BJ (cell line): ENCODE measurements at places on chromosomes 11 and 22.
A peak's percentile ranks its signal among the peaks of the same experiment; 100 is the strongest.

- DNase-seq: no peak
These were observed 27.2 kb downstream of the CNTF start for GRCh38 chr11:58649623-58650022.

DNA sequence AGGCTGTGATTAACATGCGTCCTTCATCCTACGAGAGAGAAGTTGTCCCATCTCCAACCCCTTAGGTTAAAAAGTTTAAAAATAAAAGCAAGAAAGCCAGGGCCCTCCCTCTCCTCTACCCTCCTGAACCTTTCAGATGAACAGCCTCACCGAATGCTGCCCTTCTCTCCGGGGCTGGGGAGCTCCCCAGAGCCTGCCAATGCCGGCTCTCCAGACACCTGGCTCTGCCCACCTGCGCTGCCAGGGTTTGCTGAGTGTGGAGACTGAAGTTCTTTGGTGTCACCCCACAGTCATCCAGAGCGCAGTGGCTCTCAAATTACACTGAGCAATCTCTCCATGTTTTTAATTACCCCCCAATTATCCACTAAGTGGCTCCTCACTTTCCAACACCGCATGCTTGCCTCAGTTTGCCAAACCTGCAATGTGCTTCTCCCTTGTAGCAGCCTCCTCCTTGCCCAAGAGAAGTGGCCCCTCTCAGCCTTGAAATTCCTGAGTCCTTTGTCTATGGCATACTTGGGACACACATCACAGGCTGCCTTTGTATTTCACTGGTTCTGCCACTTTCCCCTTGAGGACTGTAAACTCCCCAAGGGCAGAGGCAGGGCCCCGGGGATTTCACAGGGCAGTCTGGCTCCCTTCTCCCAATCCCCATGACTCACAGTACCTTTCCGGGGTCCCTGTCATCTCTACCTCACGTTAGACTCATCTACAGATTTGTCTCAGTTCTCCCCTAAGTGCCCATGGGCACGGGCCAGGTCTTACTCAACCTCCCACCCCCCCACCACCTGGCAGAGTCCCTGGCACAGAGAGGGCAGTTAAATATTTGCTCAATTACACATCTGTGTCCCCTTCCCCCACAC lies 2.0 kb downstream of the MYH9 start:
- no peak for DNase-seq

GRCh38 chr11:61626580-61627380 lies 45.9 kb upstream of the SYT7 start:
- DNase-seq: no peak

DNA sequence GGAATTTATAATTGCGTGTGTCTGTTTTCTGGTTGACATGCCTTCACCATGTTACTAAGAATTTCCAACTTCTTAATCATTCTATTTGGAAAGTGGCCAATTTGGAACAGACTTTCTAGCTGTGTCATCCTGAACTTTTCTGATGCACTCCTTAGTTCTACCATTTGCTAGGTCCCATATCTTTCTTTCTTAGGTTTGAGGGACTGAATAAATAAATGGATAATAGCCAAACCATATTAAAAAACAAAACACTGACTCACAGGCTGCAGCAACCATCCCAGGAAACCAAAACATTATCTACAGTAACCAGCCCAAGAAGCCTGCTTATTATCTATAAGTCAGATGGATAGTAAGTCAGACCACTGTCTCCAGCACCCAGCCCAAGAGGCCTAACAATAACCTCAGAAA lies 57.5 kb upstream of the PLET1 start:
- DNase-seq: peak; percentile 85

GRCh38 chr11:9726321-9727022 lies 62.6 kb downstream of the SWAP70 start:
- no peak for DNase-seq

DNA sequence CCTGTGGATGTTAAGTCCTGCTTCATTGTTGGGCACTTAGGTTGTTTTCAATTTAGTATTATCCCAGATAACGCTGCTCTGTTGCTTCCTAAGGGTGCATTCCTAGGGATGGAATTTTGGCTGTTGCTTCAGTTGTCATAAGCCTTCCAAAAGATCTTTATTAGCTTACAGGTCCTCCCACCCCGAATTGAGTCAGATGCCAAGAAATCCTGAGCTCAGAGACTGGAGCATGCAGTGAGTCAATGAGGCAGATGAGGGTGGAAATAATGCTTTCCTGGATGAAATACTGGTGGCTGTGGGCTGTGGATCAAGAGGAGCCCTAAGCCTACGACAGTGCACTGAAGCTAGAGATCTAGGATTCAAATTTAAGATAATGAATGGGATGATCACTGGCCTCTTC lies 10.7 kb upstream of the IL18BP start:
- DNase-seq: peak; percentile 81

DNA sequence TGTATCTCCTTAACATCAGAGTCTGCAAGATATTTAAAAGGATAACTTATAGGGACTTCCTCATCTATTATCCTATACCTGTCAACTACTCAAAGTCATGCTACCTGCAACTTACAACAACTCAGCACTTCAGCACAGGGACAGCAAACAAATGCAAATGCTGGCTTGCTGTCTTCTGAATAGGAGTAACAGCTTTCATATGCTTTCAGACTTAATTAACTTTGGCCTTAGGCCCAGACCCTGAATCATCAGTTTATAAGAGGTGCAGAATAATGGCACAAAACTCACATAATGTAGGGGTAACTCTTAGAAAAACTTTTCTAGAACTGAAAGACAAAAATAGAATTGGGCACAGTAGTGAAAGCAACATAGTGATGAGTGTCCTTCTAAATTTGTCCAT lies 953.4 kb downstream of the DLG2 start:
- no peak for DNase-seq

GRCh38 chr22:37320726-37321677 lies 38.7 kb downstream of the CYTH4 start:
- DNase-seq: no peak

DNA sequence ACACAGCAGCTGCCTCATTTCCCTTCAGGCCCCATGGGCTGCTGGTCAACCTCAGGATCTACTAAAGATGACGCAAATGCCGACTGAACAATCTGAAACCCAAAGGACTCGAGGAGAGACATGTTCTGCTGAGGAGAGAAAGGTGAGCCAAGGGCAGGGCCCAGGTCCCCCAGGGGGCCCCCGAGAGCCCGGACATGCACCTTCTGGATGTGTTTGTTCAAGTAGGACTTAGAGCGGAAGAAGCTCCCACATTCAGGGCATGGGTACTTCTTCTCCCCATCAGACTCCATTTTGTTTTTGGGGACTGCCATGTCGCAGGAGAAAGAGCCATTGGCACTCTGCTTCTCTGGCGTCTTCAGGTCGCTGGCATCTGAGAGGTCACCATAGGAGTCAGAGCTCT lies 19.3 kb downstream of the PATZ1 start:
- no peak for DNase-seq

DNA sequence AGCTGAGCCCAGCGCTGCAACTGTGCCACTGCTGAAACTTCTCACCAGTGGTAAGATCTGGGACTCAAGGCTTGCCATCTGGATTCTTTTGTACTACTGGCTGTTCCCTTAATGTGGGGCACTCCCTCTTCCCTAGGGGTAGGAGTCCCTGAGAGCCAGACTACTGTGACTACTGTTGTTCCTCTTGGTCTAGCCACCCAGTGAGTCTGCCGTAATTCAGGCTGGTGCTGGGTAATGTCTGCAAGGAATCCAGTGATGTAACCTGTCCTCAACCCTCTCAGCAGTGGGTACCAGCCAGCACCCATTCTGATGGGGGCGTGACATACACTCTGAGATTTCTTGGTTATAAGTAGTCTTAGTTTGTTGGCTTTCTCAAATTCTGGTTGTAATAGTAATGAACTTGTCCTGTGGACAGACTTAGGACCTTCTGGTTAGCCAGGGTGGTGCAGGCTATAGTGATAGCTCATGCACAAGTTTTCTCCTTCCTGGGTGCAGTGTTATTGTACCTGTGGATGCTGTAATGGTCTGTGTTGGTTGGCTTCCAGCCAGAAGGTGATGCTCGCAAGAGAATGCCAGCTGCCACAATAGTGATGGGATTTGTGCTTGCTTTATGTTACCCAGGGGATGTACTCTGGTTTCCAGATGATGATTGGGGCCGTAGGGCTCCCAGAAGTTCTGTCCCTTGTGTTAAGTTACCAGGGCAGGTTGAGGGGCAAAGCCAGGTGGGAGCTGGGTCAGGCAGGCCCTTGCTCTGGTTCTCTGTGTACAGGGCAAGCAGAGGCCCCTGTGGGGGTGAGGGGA lies 65.5 kb downstream of the ARHGAP42 start:
- DNase-seq: no peak

DNA sequence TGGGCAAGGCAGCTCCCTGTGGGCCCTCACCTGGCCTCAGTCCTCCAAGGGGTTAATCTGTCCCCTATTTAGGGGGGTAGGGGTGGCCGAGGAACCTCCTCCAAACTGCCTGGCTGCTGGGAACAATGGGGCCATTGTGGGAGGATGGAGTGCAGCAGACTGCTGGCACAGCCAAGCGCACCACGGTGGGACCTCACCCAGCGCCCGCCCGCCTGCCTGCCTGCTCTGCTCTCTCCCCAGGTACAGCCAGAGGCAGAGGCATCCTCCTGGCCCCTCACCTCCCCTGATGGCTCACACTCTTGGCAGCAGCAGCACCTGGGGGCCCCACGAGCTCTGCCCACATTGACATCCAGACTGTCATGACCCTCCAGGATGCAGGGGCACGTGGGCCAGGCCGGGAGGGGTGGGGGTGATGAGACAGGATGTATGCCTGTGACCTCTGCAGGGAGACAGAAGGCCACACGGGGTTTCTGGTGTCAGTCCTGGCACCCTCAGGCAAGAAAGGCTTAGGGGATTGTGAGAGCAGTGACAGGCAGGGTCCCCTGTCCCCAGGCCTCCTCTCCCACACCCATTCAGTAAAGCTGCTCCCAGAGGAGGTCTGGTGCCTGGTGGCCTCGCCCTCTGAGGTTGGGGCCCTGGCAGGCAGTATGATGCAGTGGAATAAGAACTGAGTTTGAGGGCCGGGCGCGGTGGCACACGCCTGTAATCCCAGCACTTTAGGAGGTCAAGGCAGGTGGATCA lies 11.4 kb downstream of the BCL9L start:
- no peak for DNase-seq

DNA sequence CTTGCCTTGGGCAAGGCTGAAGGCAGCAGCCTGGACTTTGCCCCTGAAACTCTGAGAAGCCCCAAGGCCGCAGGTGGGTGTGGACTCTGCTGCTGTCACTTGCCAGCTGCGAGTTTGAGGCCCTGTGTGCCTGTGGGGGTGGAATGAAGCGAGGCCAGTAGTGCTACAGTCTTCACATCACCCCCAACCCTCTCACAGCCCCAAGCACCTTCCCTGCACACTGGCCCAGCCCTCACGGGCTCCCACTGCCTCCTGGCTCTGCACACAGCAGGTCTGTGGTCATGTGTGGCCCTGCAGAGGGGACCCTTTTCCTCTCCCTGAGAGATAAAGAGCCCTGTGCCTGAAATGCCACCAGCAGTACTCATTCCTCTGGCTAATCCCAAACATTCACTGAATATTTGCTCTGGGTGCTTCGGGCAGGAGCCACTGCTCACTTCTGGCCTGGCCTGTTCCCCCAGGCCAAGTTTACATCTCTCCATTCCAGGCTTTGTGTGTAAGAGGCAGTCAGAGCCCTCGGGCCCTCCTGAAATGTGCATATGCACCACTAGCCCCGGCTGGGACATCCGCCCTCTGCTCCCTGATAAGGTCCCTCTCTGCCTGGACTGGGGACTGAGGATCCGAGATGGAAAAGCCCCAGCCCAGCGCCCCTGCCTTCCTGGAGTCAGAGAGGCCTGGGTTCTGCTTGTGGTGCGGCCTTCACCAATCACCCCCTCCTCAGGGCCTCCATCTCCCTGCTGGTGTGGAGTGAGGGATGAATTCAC lies 17.7 kb downstream of the MGAT3 start:
- no peak for DNase-seq

DNA sequence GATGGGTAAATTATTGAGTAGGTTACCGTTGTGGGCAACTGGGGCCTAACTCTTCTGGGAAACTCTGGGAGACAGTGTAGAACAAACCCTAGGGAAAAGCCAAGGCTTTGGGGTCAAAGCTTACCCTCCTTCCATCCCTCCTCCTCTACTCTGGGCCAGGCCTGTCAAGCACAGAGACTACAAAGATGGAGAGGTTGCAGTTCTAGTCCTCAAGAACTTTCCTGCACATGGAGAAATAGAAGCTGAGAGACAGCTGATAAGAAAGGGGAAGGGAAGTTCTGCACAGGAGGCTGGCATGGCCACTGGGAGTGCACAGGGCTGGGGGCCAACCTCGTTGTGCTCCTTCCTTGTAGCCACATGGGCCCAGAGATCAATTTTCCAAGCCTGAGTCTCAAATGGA lies 67.2 kb upstream of the ALX4 start:
- no peak for DNase-seq

DNA sequence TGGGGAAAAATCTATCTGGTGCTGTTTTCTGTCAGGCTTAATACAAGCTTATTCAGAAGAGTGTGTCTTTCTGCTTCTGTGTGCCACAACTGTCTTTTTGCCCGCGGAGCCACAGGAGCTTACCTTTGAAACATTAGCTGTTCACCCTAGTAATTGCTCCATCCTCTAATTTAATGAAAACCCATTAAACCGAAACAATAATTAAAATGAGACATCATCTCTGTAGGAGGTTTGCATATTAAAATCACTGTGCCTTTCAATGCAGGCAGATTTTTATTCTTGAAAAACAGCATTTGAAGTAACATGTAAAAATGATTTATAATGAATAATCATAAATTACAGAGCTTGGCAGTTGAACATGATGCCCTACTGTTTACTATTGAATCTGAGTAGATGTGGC lies 102.3 kb downstream of the NELL1 start:
- no peak for DNase-seq

DNA sequence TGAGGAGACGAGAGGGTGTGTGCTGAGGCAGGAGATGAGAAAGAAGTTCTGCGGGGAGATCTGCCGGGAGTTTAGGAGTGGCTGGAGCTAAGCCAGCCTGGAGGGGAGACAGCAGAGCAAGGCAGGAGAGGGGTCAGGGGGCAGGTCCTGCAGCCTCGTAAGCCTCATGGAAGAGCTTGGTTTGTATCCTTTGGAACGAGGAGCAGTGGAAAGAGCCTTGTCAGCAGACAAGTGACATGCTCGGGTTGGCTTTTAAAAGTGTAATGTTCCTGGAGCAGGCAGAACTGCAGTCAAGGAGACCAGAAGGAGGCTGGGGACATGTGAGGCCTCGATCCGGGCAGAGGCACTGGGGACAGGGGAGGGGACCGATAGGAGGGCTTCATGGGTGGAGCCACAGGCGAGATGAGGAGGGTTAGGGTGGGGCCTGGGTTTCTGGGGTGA lies 21.4 kb upstream of the TUB start:
- no peak for DNase-seq

GRCh38 chr22:17952273-17952801 lies 72.0 kb downstream of the MICAL3 start:
- no peak for DNase-seq

DNA sequence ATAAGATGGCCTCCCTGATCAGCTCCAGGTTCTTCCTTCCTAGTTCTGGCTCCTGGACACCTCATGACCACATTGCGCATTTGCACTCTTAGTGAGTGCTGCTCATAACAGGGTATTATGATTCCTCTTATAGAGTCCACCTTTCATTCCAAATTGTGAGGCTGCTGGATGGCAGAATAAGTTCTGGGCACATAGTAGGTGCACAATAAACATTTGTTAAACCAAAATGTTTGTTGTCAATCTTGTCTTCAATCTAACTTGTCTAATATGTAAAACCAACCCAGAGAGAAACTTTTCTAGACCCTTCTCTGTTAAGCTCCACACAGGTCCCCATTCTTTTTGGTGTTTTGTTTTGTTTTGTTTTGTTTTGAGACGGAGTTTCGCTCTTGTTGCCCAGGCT lies 22.6 kb upstream of the ZBTB16 start:
- DNase-seq: no peak

GRCh38 chr11:21119411-21119810 lies 450.0 kb downstream of the NELL1 start:
- no peak for DNase-seq
